ENCODE measurements at places on chromosomes 12 and 14. TPM values are rescaled to one million over a fixed set of nuclear protein-coding genes. Genes with fewer than 3 reads are reported as not detected.

KRT6A gene
- 1.6 TPM for total RNA-seq

NXPH4 gene
- total RNA-seq, result not detected

FGF23 gene
- under 0.01 TPM for total RNA-seq

FSCB gene
- not detected for total RNA-seq

PTPRQ gene
- 3.7 TPM for total RNA-seq

TNFAIP2 gene
- 21.9 TPM for total RNA-seq

DLK1 gene
- total RNA-seq, result 283 TPM

WNT1 gene
- not detected for total RNA-seq

GPRC5A gene
- 1.0 TPM for total RNA-seq

SDSL gene
- 0.52 TPM for total RNA-seq

RASSF8 gene
- total RNA-seq, result 29.7 TPM

SIX6 gene
- not detected for total RNA-seq

AMDHD1 gene
- under 0.01 TPM for total RNA-seq

KRT71 gene
- total RNA-seq, result not detected

CYP46A1 gene
- total RNA-seq, result 2.1 TPM

NOVA1 gene
- total RNA-seq, result 12.5 TPM

TMEM229B gene
- total RNA-seq, result 0.52 TPM

KLRD1 gene
- total RNA-seq, result 0.52 TPM

TXNDC16 gene
- 7.3 TPM for total RNA-seq

ACSM4 gene
- not detected for total RNA-seq

LRRIQ1 gene
- not detected for total RNA-seq

TAS2R7 gene
- total RNA-seq, result not detected

CS gene
- total RNA-seq, result 137 TPM

IFI27 gene
- 1.6 TPM for total RNA-seq

TPPP2 gene
- not detected for total RNA-seq

STXBP6 gene
- 17.7 TPM for total RNA-seq

ARHGEF40 gene
- total RNA-seq, result 32.4 TPM

GZMB gene
- 0.52 TPM for total RNA-seq

SDR9C7 gene
- total RNA-seq, result not detected

SYNE3 gene
- total RNA-seq, result 21.4 TPM

HVCN1 gene
- total RNA-seq, result 5.2 TPM

SLC48A1 gene
- total RNA-seq, result 7.8 TPM

GPR137C gene
- 1.6 TPM for total RNA-seq

PTPN21 gene
- 16.2 TPM for total RNA-seq

C12orf50 gene
- not detected for total RNA-seq

CLEC4C gene
- not detected for total RNA-seq

AQP2 gene
- not detected for total RNA-seq

DYRK4 gene
- total RNA-seq, result 13.6 TPM

CIPC gene
- 13.6 TPM for total RNA-seq

SYCP3 gene
- total RNA-seq, result not detected

Measured in skeletal muscle tissue (tissue), 5 donors.